ENCODE measurements at places on chromosomes 11 and 22.

DNA sequence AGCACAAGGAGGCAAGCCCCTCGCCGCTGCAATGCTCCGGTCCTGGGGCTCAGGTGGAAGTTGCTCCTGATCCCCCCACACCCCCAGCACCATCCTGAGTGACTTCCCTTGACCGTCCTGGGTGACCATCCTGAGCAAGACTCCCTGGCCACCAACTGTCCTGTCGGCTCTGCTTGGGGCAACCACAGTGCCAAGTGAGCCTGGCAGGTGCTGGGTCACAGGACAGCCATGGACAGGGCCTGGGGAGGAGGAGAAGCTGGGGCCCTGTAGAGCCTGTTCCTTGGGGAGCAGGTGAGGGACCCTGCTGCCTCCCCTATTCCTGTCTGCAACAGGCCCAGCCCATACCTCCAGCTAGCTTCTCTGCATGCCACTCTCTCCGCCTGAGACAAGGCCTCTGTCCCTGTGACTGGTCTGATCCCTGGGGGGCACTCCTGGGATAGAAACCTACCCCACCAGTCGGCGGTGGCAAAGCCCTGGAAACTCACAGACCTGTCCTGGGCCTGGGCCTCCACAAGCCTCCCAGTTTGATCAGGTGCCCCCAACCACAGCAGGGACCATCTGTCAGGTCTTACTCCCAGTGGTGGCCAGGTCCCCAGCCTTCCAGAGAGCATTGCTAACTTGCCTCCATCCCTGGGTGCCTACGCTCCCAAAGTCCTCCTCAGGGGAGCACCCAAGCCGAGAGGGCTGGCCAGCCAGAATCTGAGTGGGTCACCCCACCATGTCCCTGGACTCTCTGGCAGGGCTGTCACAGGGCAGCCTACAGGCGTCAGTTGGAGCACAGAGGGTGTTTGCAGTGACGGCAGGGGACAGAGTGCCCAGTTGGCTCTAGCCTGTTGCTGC lies 68.7 kb upstream of the WNT7B start:
- DNase-seq, result no peak

- no peak for DNase-seq
Measured at GRCh38 chr11:15716550-15716949, 601.8 kb downstream of the INSC start.

GRCh38 chr11:29780756-29781155 lies 236.1 kb downstream of the KCNA4 start:
- DNase-seq, result no peak

DNA sequence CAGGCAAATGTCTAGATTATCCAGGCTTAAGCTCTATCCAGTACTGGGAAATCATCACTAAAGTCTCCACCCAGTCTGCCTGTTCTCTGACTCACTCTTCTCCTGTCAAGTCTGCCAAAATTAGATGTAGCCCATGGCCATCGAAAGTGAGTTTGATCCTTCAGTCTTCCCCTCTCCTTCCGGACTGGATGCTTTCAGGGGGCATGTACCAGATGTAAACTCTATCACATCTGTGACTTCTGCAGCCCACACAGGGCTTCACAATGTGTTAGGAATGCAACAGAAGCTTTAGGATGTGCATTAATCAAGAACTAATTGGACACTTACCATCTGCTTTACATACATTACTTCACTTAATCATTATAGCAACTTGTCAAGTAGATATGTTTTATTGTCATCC lies 12.3 kb downstream of the ME3 start:
- DNase-seq, result no peak

DNA sequence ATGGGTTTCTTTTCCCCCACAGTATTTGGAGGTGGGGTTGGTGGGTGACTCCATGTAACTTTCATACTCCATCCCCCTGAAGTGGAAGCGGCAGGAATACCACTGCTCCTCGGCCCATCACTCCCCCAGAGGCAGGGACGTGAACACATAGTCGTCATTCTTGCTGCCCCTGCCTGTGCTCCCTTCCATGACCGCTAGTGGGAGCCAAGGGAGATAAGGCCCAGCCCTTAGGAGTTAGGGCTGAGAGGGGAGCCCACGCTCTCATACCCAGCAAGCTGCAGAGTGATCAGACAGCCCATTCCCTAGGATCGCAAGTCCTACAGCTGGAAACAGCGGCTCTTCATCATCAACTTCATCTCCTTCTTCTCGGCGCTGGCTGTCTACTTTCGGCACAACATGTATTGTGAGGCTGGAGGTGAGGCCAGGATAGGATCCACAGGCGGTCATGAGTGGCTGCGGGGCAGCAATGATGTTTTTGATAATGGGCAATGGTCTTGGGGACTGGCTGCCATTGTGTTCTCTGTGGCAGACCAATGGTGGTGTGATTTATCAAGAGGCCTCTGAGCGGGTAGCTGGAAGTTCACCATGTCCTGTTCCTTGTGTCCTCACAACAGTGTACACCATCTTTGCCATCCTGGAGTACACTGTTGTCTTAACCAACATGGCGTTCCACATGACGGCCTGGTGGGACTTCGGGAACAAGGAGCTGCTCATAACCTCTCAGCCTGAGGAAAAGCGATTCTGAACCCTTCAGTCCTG lies 15.9 kb downstream of the RHOG start:
- DNase-seq, result peak; percentile 92

DNA sequence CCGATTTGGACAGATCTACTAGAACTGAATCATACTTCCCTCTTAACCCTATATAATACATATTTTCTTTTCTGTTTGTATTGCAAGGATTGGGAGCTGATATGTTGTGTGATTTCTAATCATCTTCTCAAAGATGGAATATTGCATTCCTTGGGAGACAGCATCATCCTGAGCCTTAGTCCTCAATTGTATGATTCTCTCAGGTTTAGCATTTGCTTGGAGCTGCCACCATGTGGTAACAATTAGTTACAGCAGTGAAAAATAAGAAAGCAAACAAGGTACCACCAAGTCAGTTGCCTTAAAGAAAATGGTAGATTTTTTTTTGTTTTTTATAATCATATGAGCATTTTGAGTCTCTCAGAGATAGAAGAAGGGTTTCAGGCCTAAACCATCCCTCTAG lies 11.9 kb downstream of the SNX19 start:
- no peak for DNase-seq

- peak; percentile 16 for DNase-seq
Measured at GRCh38 chr11:36282926-36283325, 6.3 kb downstream of the COMMD9 start.

DNA sequence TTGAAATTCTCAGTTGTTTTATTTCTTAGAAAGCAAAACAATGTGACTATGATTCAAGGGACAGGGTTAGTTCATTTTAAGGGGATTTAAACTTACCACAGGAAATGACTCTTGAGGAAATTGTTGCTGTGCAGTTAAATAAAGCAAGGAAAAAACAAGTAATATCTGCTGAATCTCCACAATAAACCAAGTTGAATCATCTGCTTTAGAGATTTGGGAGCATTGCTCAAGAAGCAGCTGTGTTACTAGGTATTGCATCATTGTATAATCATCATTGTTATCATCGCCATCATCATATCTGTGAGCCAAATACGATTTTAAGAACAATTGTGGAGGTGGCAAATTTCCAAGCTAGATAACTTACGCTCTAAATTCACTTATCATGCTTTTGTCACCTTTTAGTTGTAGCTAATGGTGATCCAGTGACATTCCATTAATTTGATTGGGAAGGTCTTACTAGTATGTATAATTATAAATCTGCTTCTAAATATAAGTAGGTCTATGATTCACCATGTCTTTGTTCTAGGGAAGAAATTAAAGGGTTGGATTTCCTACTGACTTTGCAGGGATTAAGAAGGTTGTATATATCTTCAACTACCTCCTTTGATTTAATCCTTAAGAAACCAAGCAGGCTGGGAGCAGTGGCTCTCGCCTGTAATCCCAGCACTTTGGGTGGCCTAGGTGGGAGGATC lies 19.9 kb downstream of the MMP10 start:
- no peak for DNase-seq

GRCh38 chr11:114088216-114088615 lies 28.7 kb downstream of the ZBTB16 start:
- DNase-seq, result no peak

GRCh38 chr11:71222318-71223080 lies 29.9 kb downstream of the SHANK2 start:
- DNase-seq, result no peak
